ENCODE measurements at places on chromosomes 12 and 14. TPM values are rescaled to one million over a fixed set of nuclear protein-coding genes. Genes with fewer than 3 reads are reported as not detected.

DNA sequence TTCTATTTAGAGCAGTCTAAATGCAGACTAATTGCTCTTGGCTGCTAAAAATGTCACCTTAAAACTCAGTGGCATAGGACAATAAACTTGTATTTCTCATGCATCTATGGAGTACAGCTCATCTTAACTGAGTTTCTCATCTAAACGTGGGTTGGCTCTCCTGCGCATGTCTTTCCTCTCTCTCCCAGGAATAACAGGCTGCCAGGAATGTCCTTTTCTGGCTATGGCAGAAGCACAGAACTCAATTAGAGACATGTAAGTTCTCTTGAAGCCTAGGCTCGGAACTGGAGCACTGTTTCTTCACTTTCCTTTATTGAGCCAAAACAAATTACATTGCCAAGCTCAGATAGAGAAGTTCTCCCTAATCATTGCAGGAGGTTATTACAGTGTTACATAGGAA, 722.3 kb upstream of the FLRT2 start:
- no peak for DNase-seq

DNA sequence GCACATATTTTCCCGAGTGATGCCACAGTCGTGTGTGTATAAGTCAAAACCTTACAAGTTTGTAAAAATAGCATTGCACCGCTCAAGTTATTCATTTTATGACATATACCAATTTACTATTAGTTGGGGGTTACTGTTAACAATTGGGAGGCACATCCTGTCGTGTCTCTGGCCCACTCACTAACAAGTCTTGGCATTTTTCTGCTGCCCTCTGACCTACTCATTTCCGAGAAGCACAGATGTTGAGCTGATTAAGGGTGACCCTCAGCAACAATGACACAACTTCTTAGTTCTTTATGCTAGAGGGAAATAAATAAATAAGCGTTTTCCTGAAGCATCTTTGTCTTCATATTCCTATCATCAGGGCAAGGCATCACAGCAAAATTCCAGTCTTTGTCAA, 6.8 kb upstream of the ATG14 start:
- DNase-seq, result no peak

DNA sequence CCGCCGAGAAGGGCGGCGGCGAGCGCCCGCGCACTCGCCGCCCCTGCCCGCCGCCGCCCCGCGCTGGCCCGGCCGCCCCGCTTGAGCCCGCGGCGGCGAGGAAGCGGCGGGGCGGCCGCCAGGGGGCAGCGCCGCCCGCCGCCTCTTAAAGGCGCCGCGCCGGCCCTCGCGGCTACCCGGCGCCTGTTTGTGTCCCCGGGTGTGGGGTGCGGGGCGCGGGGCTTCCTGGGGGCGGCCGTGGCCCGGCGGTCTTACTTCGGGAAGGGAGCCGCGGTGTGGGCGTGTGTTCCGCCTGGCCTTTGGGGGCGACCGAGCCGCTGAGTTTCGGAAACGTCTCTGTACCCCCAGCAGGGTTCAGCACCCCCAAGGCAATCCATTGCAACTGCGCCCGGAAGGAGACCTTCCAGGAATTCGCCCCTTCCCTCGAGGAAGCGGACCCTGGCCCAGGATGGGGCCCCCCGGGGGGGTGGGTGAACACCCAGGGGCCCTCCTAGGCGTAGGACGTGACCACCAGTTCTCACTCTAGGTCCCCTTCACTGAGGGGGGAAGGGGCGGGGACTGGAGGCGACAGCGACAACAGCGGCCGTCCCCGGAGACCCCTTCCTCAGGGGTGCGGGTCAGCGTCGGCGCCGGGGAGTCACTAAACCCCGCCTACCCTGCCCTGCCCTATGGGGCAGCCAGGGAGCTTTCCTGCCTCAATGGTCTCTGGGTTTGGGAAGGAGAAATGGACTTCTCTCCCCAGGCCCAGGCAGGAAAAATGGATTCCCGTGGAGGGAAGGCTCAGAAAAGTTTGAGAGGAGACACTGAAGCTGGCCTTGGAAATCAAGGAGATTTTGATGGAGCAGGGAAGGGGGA, at the start of gene ITPK1:
Gene ITPK1, minus strand, starts transcription at position 105 of the 855 bp plus-strand sequence. CDS start 762 bp downstream, outside the sequence.
- peak; percentile 65 for DNase-seq

GRCh38 chr14:50417853-50418252, 21.2 kb upstream of the CDKL1 start:
- no peak for DNase-seq

GRCh38 chr14:34199585-34199984, 248.7 kb upstream of the EGLN3 start:
- no peak for DNase-seq

DNA sequence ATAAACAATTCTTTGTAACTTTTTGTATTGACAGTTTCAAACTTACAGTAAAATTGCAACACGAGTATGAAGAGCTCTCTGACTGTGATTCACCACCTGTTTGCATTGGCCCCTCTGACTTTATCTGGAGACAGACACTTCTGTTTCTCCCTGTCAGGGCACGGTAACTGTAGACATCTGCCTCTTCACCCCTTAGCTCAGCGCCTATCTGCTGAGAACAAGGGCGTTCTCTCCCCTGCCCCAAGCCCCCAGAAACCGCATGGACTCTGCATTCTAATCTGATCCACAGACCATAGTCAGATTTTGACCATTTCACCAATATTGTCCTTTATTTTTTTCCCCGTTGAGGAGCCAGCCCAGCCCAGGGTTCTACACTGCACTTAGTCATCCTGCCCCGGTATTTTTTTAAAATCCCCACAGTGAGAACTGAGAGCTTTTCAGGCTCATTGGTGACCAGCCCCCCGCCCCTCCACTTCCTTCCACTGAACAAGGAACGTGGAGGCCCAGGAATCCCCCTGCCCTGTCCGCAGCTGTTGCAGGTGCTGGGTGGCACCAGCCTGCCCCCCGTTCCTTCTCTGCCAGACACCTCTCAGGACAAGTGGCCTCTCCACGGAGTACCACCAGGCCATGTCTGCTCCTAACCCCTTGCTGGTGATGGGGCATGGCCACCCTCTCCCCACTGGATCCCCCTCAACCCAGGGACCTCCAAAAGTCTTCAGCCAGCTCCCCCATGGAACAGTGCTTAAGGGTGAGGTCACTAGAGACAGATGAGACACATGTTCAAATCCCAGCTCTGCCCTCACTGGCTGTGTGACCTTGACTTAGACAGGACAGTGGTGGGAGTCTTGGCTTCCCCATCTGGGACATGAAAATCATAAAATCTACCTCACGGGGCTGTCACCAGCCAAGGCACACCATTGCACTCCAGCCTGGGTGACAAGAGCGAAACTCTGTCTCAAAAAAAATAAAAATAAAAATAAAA, 11.2 kb downstream of the RHOF start:
- DNase-seq, result no peak

GRCh38 chr12:79275631-79276030, 411.1 kb downstream of the SYT1 start:
- no peak for DNase-seq

DNA sequence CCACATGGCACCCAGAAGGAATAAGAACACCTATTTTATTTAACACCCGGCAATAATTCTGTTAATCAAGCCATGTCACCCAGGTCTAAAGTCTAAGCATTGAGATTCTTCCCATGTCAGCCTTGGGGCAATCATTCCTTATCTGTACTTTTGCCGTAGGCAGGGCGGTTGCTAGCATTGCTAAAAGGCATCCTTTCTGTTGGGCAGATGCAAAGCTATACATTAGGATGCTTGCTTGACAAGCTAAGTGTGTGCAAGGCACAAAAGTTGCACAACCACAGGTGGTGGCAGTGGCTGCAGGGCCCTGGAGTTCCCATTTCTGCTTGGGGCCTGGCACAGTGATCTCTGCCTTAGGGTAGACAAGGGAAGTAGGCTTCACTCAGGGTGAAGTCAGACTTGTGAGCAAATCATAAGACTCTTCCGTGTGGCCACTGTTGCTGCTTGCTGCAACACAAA, 12.5 kb upstream of the GALNT6 start:
- DNase-seq, result no peak

DNA sequence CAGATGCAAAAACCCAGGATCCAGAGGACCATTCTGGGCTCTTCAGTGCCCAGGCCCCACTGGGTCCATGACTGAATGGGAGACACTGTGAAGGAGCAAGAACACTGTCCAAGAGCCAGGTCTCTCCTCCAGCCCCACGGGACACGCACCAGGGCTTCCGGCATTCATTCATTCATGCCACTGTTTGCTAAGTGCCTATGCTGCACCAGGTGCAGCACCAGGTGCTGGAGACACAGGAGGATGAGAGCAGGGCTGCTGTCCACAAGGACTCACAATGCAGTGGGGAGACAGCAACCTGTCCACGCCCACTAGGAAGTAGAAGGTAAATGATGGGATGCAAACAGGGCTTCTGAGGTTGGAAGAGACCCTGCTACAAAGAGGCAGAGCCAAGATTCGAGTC, 20.4 kb downstream of the CLMN start:
- DNase-seq, result no peak

GRCh38 chr14:99383472-99384449, 96.9 kb downstream of the SETD3 start:
- DNase-seq, result no peak

DNA sequence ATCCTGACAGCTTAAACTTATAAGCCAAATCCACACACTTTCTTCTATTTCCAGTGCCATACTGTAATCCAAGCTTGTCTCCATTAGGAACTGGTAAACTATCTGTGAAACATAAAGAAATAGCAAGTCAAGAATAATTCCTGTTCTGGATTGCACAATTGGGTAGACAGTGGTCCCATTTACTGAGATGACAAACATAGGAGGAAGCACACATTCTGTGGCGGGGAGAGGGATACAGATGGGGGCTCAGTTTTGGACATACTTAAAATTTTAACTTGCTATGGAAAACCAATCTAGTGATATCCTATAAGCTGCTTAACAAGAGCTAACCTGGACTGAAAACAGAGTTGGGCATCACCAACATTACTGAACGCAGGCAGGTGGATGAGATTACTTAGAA, 16.3 kb downstream of the MAP4K5 start:
- no peak for DNase-seq

- DNase-seq, result no peak
Observed at GRCh38 chr12:117097159-117097558, 2.1 kb downstream of the TESC start.

DNA sequence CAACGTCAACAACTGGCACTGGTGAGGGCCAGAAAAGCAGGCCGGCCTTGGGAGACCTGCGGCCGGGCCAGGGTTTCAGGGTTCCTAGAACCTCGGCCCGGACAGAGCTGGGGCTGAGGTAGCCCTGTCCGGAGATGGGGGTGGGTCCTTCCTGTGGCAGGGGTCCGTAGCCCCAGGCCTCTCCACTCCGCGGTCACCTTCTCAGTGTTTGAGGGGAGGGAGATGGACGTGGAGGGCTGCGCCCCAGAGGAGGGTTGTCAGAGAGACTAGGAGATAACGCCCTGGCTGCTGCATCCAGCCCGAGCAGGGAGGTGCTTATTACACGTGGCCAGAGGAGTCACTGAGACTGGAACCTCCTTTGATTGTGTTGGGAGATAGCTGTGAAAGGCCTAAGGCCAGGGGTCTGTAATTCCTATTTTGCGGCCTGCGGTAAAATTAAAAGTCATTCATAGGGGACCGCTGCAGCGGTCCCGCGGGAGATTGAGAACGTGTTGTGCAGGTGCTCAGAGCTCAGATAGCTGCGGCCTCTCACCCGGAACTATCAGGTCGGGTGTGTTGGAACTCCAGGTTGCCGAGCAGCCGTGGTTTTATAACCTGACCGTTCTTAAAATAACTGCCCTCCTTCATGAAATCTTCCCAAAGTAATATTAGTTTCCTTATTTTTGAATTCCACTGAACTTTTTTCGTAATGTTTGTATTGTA, 507 bp downstream of the AHSA1 start:
- no peak for DNase-seq

GRCh38 chr12:99043319-99043914, 398.3 kb downstream of the APAF1 start:
- DNase-seq, result peak; percentile 54

- DNase-seq, result no peak
Observed at GRCh38 chr12:87233671-87234070, 795.5 kb downstream of the C12orf50 start.

Gene GPHN
- polyA plus RNA-seq, result 78.2 TPM

Gene AKAP5
- 9.3 TPM for polyA plus RNA-seq

Gene SLC38A1
- polyA plus RNA-seq, result 76.6 TPM

Gene AKAP3
- polyA plus RNA-seq, result 2.6 TPM

Gene CRIP1
- 22.7 TPM for polyA plus RNA-seq

Gene ERP27
- polyA plus RNA-seq, result 22.6 TPM

All from left kidney (tissue), 8 donors.